Fibroblast of mammary gland (primary cell): ENCODE measurements at places on chromosomes 7 and 10.

DNA sequence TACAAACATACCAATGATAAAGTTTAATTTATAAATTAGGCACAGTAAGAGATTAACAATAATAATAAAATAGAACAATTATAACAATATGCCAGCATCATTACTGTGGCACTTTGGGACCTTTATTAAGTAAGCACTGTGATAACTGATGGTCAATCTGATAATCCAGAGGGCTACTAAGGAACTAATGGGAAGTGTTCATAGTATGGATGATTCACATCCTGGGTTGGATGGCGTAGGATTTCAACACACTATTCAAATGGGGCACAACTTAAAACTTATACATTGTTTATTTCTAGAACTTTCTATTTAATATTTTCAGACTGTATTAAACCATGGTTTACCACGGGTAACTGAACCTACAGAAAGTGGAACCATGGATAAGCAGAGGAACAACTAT is 90.8 kb downstream of the KIF20B start:
- peak; percentile 21 for DNase-seq

GRCh38 chr10:125359401-125359800 is 199.0 kb upstream of the CTBP2 start:
- no peak for DNase-seq

DNA sequence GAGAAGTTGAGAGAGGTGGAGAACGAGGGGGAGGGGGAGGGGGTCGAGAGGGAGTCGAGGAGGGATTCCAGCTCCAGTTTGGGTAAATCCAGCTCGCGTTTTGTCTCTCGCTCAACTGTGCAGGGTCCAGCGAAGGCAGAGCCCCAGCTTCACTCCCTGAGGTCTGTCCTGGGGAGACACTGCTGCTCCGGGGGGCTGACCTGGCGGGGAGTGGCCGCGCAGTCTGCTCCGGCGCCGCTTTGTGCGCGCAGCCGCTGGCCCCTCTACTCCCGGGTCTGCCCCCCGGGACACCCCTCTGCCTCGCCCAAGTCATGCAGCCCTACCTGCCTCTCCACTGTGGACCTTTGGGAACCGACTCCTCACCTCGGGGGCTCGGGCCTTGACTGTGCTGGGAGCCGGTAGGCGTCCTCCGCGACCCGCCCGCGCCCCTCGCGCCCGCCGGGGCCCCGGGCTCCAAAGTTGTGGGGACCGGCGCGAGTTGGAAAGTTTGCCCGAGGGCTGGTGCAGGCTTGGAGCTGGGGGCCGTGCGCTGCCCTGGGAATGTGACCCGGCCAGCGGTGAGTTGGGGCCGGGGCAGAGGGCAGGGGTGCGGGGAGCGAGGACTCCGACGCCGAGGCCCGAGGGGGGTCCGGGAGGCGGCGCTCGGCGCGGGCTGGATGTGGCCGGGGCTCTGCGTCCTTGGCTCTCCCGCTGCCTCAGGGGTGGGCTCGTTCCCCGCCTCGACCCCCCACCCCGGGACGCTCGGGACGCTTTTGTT is at the start of gene TET1:
TET1 (plus strand) TSS at position 152 of the 757 bp plus-strand sequence. CDS start 12,002 bp downstream, outside the sequence.
- peak; percentile 64 for DNase-seq

GRCh38 chr7:82961240-82961639 is 201.4 kb downstream of the PCLO start:
- DNase-seq = no peak

GRCh38 chr10:54368984-54369383 is 432.0 kb downstream of the PCDH15 start:
- no peak for DNase-seq

GRCh38 chr10:52551046-52551445 is 221.5 kb downstream of the MBL2 start:
- no peak for DNase-seq

DNA sequence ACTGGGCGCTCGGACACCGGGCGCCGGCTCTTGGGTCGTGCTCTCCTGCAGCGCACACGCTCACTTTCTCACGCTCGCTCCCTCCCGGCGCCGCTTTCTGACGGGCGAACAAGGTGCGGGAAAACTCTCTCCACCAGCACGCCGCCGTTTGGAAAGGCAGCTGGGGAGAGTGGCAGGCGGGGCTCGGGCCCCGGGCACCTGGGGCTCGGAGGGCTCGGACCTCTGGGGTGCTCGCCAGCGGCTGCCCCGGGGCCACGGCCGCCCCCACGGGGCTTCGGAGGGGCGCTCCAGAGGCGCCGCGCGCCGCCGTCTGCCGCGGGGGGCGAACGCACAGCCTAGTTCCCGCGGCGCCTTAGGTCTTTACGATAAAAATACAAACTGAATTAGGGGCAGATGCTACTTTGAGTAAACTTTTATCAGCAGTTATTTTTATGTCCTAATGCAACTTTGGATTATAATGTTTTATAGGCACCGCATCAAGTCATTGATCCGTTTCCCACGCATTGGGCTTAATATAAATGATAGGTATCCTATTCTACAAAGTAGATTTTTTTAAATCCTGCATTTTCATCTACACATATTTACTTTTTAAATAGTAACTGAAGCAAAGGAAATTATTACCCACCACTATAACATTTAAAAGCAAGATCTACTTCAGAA is 535 bp upstream of the EPC1 start:
- no peak for DNase-seq

GRCh38 chr7:28497009-28497408 is 84.7 kb downstream of the CREB5 start:
- DNase-seq = no peak

- no peak for DNase-seq
Observed at GRCh38 chr10:125783957-125784356, 8.3 kb upstream of the MMP21 start.

DNA sequence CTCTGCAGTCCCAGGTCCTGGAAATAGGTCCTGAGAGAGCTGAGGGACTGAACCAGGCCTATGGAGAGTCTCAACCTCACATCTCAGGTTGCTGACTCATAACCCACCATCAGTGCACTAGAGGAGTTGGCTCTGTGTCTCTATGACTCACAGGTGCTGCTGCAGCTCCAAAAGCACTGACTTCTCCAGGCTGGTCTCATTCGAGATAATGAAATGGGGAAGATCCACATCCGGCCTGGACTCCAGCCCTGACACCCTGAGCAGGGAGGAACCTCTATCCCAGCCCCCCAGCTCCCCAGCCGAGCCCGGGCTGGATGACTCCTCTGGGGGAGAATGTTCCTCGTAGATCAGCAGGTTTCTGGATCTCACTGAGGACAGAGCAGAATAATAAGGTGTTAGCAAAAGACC is 35.5 kb upstream of the DGKI start:
- peak; percentile 100 for DNase-seq

DNA sequence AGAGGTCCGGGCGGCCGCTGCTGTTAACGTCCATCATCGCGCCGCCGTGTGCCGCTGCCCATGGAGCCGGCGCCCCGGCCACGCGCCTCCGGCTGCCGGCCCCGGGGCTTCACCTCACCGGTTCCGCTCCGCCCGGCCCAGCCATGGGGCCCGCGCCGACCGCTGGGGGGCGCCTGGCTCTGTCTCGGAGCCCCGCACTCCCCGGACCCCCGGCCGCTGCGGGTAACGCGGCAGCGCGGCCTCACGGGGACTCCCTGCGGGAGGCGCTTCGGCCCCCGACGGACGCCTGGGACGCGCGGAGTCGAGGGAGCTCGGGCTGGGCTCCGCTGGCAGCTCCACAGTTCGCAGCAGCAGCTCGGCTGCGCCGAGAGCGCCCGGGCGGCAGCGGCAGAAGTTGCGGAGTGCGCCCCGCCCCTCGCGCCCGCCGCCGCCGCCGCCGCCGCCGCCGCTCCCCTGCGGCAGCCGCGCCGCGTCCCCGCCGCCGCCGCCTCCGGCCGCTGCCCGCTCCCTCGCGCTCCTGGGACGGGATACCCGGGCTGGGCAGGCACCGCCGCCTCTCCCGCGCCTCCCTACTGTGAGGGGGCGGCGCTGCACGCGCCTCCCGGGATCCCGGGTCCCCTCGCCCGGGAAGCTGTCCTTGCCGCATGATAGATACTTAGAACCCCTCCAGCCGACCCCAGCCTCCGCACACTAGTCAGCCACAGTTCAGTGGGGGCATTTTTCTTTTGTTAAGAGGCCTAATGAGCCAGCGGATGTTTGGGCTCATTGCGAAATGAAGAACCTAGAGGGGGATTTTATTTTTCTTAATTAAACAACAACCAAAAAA is at the start of gene HTR7:
HTR7 (minus strand) TSS at position 405 of the 826 bp plus-strand sequence; CDS start at position 37, 368 bp downstream.
- peak; percentile 33 for DNase-seq

DNA sequence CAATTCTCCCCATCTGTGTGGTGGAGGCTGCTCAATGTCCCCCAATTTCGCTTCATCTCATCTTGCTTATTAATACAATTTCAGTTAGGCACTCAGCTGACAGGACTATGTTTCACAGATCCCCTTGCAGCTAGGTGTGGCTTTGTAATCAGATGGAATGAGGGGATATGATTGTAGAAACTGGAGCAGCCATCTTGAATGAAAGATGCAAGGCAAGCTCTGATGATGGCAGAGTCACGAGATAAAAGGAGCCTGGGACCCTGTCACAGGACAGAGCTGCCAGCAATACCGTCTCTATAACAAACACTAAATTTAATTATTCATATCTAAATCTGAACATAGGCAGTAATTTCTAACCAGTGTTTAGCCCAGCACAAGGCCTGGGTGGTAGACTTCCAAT is 991 bp upstream of the DLD start:
- no peak for DNase-seq

DNA sequence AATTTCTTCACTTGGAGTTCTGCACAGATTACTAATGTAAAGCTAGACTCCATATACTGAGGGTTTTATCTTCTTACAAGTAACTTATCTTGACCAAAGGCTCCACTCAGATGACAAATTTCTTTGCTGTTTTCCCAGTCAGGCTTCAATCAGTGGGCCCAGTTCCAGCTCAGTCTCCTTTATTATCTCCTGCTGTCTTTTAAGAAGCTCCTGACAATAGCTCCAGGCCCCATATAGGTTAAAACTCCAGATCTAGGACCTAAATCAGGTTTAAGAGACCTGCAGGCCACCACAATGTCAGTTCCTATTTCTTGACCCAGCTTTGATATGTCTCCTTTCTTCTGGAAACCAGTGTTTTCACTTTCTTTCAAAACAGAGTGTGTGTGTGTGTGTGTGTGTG is 165.2 kb downstream of the RELN start:
- no peak for DNase-seq

DNA sequence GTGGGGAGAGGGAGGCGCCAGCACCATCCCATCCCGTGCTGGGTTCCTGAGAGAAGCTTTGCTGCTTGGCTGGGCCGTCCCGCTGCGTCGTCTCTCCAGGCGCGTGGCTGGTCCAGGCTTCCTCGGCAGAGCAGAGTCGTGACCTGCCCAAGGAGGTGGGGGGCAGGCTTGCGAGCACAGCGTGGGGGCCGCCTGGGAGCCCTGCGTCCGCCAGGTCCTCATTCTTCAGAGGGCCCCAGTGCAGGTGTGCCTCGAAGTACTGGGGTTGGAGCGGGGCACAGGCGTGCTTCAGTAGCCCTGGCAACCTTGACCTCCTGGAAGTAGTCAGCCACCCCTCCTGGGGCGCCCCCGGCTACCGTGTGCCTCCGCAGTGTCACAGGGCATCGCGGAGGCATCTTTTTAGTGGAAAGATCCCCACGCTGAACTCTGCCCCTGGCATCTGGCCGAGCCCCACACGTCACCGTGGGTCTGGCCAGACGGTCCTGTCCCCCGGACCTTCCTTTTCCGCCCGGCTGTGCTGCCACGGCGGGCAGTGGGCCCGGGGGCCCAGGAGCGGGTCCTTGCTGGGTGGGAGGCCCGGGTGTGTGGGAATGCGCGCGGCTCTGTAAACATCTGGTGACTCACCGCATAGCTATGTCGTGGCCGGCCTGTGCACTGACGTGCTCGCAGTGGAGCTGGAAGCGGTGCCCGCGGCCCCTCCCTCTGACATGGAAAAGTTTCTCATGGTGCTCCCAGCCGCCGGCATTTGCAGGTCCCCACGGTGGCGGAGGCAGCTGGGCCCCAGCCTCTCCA is 6.4 kb downstream of the MAFK start:
- peak; percentile 98 for DNase-seq

- peak; percentile 83 for DNase-seq
Observed at GRCh38 chr7:95246831-95247370, 77.4 kb downstream of the PON1 start.

- no peak for DNase-seq
Observed at GRCh38 chr7:135792363-135792668, 43.7 kb upstream of the FAM180A start.
